ENCODE measurements at places on chromosomes 7 and 10.

GRCh38 chr7:117143580-117143979, 179.3 kb downstream of the WNT2 start:
- DNase-seq: no peak

DNA sequence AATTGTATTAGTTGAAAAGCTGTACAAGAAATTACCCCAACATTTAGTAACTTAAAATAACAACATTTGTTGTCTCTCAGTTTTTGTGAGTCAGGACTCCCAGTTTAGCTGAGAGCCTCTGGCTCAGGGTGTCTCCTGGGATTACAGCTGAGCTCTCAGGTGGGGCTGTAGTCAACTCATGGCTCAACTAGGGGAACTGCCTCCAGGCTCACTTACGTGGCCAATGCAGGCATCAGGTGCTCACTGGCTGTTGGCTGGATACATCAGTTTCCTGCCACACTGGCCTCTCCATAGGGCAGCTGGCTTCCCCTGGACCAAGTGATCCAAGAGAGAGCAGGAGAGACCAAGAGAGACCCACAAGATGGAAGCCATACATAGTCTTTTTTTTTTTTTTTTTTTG, 17.5 kb downstream of the CCNY start:
- no peak for DNase-seq

- DNase-seq: no peak
These were observed 19.0 kb downstream of the VPS26A start for GRCh38 chr10:69142983-69143382.

DNA sequence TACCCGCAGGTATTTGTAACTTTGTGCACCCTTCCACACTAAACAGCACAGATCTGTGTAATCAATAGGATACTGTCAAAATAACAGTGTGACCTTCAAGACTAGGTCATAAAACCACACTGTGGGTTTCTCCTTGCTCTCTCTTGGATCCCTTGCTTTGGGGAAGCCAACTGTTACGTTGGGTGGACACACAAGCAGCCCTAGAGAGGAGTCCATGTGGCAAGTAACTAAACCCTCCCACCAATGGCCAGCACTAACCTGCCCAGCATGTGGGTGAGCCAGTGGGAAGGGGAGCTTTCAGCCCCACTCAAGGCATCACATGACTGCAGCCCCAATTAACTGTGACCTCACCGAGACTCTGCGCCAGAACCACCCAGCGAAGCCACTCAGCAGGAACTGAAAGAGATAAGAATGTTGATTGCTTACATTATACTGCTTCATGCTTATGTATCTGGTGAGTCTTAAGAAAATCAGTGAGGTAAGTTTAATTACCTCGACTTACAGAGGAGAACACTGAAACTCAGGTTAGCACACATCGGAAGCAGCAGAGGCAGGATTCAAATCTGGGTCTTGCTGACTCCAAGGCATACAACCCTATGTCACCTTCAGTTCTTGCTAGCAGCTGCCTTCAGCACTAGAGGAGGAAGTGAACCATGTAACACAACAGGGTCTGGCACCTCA, 9.4 kb upstream of the ZC3HAV1 start:
- peak; percentile 54 for DNase-seq

DNA sequence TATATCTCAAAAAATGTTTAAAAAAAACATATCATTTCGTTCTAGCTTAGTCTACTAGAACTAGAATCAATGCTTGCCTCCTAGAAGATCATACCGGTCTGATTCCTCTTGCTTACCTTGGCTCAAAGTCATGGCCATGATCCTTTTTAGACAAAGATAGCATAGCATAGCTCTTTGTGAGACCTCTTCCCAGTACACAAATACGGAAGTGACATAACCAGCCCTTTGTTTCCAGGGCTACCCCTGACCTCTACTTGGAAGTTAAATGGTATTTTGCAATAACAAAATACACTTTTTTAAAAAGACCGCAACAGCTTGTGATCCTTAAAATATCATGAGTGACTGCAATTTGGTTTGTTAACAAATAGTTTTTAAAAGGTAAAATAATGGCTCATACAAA, 130.7 kb upstream of the NOBOX start:
- DNase-seq: no peak

Data from activated CD4-positive, CD25-positive, alpha-beta regulatory T cell treated with anti-CD3 and anti-CD28 coated beads, Interleukin-2, amount 50 U/mL, for 72 hours (primary cell).